ENCODE measurements at places on chromosomes 12 and 14. TPM values are rescaled to one million over a fixed set of nuclear protein-coding genes. Genes with fewer than 3 reads are reported as not detected.

DNA sequence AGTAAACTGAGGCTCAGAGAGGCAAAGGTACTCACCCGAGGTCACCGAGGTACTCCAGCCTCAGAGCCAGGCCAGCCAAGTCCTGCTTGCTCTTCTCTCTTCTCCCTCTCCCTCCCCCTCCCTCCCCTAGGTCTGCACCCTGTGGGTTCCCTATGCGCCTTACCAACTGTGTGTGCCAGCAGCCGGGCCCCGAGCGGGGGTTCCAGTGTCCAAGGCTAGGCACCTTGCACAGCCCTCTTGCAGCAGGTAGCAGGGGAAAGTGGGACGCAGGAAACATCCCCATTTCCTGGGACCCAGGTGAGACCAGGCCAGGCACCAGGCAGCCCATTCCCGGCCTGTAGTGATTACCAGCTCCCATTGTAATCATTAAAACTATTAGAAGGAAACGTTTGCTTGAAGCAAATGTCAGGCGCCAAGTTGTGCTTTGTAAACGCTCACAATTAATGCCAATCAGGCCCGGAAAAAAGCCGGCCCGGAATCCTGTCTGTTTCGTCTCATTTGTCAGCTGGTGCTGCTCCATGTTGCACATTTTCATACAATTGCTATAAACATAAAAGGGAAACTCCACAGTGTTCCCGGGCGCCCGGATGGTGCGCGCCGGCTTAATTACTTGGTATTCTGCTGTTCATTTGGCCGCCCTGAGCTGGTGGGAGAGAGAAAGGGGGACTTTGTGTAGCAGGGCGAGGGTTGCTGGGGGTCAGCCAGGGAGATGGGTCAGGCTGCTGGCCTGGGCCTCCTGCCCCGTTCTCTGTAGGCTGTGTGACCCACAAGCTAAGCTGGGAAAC, 11.9 kb downstream of the FAM222A start:
- no peak for DNase-seq

GRCh38 chr12:110577864-110578693, 5.0 kb downstream of the PPTC7 start:
- DNase-seq: peak; percentile 54

GRCh38 chr14:94673781-94674231, 61.6 kb downstream of the SERPINA3 start:
- no peak for DNase-seq

GRCh38 chr12:4225571-4225970, 48.0 kb upstream of the CCND2 start:
- no peak for DNase-seq

DNA sequence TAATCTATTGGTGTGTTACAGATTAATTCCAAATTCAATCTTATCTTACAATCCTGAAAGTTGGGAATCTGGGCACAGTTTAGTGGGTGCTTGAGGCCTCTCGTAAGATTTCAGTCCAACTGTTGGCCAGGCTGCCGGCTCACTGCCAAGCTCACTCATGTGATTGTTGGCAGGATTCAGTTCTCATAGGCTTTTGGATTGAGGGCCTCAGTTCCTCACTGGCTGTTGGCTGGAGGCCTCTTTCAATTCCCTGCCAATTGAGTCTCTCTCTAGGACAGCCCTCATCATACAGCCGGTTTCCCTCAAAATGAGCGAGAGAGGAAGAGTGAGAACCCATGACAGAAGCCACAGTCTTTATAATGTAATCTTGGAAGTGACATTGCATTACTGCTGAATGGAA, 123.5 kb upstream of the FBXO33 start:
- no peak for DNase-seq

DNA sequence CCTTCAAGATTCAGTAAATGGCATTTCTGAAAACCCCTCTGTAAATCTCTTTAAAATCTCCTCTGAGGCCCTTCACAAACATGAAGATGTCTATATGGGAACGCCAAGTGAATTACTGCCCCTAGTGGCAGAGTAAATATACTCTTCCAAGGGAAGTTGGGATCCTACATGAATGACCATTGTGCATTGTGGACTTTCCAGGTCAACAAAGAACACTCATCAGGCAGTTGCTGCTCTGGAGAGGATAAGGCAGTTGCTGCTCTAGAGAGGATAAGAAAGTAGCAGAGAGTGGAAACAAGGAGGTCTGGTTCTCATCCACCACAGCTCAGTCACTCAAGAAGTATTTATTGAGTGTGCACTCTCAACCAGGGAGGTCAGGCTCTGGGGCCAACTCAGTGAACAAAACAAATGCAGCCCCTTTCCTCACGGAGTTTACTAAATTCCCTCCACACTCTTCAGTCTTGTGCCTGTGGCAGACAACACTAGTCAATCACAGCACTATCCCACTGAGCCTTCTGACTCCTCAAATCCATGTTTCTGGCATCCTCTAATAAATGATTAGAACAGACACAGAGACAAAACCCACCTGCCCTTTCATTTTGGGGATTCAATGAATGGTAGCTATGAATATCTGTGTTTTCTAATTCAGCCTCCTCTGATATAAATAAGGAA, 52.9 kb downstream of the SVOP start:
- DNase-seq: no peak

- no peak for DNase-seq
Observed at GRCh38 chr14:103994535-103995184, 52.3 kb upstream of the RD3L start.

The CISTR gene
- total RNA-seq: not detected

The TARBP2 gene
- total RNA-seq: 28.0 TPM

The CMA1 gene
- total RNA-seq: not detected
